ENCODE measurements at places on chromosomes 7 and 10.

GRCh38 chr10:5092848-5093790 lies 1.1 kb upstream of the AKR1C3 start:
- DNase-seq = no peak

GRCh38 chr7:1505731-1506550 lies 1.8 kb upstream of the INTS1 start:
- no peak for DNase-seq

GRCh38 chr7:108322925-108323832 lies 133.1 kb downstream of the NRCAM start:
- DNase-seq = no peak

- no peak for DNase-seq
These were observed 45.9 kb upstream of the CACNB2 start for GRCh38 chr10:18094332-18094731.

GRCh38 chr7:140058517-140058916 lies 4.2 kb downstream of the PARP12 start:
- DNase-seq = no peak

DNA sequence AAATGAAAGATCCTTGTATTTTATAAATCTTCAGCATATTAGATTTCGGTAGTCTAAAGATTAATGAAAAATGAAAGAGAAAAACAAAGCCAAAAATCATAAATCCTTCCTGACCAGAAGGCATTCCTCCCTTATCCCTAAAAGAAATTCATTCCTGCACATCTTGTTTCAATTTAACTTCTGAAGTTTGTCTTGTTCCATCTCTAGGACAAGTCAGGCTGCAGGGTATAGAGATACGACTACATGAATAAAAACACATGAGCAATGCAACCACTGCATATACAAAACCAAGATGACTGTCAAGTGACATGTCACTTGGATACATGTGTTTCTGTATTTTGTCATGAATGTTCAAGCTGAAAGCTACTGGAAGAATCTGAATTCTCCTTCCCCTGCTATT lies 214.9 kb downstream of the JAZF1 start:
- DNase-seq = no peak

- DNase-seq = no peak
These were observed 155.1 kb upstream of the SEMA3D start for GRCh38 chr7:85341973-85342372.

- no peak for DNase-seq
These were observed 147.1 kb upstream of the MGMT start for GRCh38 chr10:129319934-129320333.

DNA sequence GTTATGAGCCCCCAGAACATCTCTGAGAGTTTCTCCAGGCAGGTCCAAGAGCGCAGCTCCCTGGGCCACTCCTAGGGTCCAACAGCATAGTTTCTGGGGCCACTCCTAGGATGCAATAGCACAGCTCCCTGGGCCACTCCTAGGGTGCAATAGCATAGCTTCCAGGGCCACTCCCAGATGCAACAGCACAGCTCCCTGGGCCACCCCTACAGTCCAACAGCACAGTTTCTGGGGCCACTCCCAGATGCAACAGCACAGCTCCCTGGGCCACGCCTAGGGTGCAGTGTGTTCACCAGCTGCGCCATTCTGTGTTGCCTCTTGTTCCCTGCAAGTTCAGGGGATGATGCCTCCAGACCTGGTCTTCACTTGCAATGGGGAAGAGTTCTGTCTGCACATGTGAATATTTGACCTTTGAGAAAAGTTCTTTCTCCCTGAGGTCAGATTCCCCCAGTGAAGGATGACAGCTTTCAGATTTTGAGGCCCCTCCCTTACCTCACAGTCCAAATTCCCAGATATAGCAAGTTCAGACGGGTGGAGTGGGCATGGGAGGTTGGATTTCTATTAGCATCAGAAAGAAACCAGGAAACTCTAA lies 43.0 kb upstream of the LEP start:
- DNase-seq = no peak

GRCh38 chr7:2947058-2947780 lies 96.4 kb downstream of the CARD11 start:
- DNase-seq = no peak

GRCh38 chr10:79132681-79133381 lies 64.1 kb downstream of the ZMIZ1 start:
- no peak for DNase-seq

- no peak for DNase-seq
These were observed 97.5 kb upstream of the PAX2 start for GRCh38 chr10:100647928-100648327.

DNA sequence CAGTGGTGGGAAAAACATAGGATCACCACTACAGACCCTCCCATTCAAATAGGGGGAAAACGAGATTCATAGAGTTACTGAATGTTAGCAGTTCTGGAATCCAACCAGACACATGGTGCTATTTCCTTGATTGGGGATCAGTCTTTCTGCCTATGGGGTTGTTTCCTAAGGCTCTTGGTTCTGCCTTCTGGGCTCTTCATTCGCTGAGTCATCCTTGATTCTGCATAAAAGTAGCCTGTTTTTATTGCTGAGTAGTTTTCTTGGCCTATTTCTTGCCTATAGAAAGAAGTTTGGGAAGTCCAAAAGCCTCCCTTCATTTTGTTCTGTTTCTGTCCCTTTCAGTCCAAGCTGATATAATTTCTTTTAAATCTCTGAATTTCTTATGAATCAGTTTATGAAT lies 99.3 kb upstream of the OIT3 start:
- no peak for DNase-seq

DNA sequence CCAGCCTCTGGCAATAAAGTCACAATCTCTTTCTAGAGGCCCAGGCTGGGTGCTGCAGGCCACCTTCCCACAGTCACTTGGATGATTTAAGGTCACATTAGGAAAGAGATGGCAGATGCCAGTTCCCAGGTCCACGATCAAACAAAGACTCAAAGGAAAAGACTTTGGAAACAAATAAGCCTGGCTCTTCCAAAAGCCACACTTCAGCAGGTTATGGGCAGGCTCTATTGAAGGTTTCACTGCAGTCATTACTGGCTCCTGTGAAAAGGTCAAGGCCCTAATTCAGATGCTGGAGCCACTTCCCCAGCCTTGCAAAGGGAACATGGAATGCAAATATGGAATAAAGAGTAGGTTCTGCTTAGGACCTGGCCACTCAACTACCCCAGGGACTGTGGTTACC lies 104.0 kb upstream of the ZNF32 start:
- no peak for DNase-seq

DNA sequence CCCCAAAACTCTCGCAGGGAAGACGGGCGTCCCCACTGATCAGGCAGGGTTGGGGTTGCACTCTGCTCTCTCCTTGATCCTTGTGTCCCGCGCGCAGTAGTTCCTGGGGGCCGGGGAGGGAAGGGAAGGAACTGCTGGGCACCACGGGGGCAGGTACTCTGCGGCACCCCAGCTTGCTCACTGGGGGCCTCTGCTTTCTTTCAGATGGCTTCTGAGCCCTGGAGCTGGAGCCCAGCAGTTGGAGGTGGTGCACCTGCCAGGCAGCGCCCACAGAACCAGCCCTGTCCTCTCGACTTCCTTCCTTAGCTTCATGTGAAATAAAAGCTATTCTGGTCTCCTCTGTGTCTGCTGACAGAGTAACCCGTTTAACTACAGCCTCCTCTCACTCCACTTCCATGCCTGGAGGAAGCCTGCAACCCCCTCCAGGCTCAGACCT lies 12.2 kb downstream of the PLAC9 start:
- DNase-seq = no peak

GRCh38 chr10:126639084-126639483 lies 31.4 kb downstream of the C10orf90 start:
- DNase-seq = no peak

DNA sequence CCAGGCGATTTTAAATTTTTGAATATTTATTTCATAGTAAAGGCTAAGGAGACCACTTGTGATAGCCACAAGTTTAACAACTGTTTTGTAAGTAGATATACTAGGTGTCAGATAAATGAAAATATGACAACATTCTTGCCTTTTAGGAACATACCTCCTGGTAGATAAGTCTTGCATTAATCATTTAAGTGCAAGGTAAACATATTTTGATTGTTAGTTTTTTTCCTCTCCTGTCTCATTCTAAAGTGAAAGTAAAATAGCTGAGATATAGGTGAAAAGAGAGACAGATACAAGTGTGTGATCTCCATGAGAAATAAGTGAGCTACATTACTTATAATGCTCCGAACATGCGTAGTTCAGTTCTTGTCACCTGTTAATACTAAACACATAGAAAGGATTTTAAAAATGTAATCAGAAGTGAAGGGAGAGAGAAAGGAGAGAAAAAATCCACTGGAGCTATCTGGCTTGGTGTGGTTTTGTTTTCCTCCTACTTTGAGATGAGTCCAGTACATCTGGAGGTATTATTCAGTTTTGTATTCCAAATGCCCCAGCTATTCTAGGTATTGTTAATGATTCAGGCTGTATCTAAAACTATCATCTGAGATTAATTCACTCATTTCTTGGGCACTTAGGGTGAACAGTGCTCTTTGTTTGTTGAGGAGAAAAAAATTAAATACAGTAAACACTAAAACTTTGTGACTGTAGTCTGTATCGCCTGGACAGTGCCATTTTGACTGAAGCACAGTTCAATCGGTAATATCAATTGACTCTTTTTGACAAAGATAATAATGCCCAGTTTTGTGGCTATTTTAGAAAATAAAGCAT lies 21.2 kb downstream of the GLCCI1 start:
- DNase-seq = no peak

DNA sequence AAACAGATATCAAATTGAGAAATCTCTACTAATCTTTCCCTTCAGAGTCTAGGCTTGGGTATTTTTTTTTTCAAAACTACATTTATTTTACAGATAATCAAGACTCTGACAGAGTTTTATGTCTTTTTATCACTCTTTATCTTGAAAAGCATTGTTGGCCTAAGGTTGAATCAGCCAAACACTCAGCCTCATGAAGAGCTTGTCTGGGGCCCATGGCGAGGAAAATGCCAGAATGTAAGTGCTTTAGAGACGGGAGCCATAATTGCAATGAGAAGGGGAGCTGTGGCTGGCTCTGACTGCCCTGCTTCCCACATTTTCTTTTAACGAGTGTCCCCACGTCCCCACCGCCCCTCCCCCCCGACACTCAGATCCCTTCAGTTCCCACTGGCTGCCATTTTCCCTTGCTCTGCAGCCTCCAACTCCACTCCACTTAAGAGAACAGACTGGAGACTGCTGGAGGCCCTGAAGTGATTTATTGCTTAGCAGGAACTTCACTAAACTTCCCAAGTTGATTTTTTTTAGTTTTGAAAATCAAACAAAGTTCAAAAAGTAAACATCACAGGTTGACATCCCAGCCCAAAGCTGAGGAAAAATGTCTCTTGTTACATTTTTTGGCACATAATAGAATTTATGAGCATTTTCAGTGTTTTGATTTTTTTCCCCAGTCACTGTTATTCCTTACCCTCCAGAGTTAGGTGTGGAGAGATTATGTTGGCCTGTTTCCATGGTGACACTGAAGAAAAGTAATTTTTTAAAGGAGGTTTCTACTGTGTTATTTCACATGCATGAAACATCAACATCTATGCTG lies 637.5 kb upstream of the GALNT17 start:
- DNase-seq = no peak

DNA sequence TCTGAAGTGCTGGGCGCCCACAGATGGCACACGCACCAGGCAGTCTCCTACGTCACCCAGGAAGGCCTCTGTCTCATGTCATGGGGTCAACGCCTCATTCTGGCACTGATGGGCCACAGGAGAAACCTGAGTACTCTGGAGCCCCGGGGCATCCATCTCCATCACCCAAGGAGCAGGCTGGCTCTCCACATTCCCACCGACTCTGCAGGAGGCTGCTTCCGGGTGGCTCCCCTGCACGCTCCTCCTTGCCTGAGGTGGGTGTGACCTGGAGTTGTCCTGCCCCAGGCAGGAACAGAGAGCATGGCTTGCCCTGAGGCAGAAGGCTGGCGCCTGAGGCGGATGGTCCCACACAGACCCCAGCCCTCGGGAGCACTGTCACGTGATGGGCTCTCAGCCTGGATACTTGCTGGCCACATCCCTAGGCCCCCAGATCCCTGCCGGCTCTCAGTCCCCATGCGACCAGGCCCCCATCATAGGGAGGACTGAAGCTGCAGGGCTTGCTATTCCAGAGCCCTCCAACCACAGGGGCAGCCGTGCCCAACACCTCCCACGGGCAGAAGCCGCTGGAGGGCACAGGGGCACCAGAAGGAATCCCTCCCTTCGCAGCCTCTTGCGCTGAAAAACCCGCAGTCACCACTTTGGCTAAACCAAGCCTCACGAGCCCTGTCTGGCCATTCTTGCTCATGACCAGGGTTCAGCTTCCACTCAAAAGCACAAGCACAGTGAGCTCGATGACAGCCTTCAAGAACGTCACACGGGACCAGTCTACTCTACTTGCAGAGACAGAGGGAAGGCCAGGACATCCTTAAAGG lies 80.7 kb downstream of the MAD1L1 start:
- DNase-seq = no peak

- DNase-seq = no peak
These were observed 1.0 kb upstream of the CHST15 start for GRCh38 chr10:124094419-124094785.

DNA sequence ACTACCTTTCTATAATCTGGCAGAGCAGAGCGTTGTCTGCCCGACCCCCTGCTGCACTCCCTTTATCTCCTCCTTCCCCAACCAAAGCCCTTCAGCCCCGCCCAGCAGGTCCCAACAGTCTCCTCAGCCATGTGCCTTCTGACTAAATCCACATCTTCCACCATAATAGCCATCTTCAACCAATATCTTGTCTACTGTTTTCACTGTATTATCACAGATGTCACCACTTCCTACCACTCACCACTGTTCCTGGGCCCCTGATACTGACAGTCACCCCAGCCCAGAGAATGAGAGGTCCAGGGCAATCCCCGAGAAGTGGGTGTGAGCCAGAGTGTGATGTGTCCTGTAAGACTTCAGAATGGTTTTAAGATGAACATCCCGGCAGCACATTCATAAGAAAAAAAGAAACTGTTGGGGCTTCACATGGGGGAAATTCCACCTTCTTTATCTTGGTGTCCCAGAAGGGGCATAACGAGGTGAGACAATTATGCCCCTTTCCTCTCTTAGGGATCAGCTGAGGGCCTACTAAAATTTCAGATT lies 25.3 kb downstream of the CCDC6 start:
- DNase-seq = no peak

DNA sequence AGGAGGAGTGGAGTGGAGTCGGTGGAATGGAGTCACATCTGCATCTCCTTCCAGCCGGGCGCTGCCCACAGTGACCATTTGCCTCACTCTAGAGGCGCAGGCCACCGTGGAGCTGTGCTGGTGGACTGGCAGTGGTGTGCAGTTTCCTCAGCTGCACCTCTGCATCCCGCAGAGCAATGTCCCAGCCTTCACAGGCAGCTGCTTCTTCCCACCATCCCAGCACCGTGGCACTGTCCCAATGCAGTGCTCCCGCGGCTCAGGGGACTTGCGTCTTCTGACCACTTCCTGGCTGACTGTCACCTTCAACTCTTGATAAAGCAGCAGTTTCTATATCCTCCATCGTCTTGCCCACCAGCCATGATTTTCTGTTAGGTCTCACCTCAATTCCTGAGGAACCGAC lies 90.3 kb upstream of the SFMBT2 start:
- DNase-seq = no peak

Measured in activated CD4-positive, alpha-beta T cell treated with anti-CD3 and anti-CD28 coated beads, Interleukin-2, amount 50 U/mL, for 4 hours (primary cell).